ENCODE measurements at places on chromosomes 3 and 15.

DNA sequence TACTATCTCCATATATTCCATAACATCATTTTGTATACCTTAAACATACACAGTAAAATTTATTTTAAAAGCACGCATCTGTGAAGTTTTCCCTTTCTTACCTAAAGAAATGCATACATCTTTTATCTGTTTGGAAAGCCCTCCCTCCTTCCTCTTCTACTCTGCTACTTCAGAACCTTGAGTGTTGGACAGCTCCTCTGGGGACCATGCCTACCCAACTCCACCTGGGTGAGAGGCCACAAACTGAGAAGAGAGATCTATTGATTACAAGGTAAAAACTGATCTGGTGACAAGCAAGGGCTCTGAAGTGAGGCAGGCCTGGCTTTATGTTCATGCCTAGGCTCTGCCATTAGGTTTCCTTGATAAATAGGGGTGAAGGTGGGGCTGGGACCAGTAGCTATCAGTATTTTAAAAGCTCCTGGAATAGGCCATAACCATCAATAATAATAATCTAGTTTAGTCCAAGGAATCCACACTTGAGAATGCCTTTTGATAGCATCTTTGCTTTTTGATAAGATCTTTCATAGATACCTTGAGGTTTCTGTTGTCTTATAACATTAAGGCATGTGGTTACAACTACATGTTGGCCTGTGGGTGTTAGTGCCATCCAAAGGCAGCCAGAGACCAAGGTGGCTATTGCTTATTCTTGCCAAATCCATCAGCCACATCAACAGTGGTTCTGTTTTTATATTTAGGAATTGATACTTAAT lies 148.8 kb downstream of the KCNMB2 start:
- no peak for DNase-seq

- no peak for DNase-seq
Observed at GRCh38 chr3:59733041-59733809, 683.4 kb upstream of the CFAP20DC start.

GRCh38 chr3:85785766-85786165 lies 827.0 kb downstream of the CADM2 start:
- DNase-seq = no peak

DNA sequence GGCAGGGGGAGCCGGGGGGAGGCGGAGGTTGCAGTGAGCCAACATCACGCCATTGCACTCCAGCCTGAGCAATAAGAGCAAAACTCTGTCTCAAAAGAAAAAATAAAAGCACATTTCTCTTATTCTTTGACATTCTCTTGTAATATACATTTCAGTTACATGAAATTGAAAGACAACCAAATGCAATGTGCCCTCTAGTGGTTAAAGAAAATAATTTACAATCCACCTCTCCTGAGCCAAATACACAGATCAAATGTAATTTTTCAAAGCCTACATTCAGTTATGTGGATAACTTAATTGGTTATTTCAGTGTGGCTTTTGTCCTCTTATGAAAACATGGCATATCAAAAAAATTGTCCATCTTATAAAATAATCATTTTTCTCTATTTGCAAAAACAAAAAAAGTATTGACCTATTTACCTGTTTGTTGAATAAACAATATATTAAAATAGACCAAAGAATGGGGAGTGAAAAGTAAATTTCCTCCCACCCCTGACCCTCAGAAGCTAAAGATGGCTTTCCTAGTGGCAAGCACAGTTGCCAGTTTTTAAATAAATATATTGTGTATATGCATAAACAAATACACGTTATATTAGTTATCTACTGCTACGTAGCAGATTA lies 14.2 kb upstream of the U2SURP start:
- no peak for DNase-seq

DNA sequence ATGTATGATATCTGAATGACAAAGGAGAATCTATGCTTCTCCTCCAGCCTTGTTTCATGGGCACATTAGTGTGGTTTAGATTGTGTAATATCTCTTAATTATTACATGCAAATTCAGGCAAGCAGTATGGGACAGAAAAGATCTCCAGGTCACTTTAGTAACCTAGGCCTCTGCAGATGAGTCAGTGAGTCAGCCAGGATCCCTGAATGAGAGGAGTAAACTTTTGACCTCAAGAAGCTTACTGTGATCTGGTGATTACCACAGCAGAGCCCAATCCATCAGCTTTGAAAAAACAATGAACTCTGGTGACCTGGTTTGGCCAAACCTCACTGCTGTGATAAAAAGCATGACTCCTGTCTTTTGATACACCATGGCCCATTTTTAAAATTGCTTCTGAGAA lies 107.8 kb downstream of the LRRN1 start:
- no peak for DNase-seq

- no peak for DNase-seq
Observed at GRCh38 chr15:60703207-60703933, 224.4 kb upstream of the ICE2 start.

DNA sequence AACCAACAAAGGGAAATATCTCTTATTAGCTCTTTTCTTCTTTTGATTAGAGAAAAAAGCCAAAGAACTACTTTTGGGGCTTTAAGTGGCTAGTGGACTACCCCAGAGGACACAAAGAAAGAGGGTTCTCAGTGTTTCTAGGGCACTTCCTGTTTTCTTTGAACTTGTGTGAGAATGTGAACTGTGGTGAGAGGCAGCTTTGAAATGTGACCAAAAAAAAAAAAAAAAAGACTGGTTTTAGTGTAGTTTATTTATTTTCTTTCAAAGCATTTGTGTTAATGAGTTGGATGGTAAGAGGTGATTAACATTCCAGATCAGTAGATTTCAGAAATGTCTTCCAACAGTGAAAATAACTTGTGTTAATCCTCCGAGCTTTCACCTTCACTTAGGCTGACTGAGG lies 32.4 kb downstream of the SELENOT start:
- no peak for DNase-seq

- DNase-seq = no peak
Observed at GRCh38 chr15:47997195-47998080, 123.4 kb upstream of the SLC24A5 start.

GRCh38 chr3:107272885-107273284 lies 104.4 kb upstream of the CCDC54 start:
- no peak for DNase-seq

- DNase-seq = no peak
Observed at GRCh38 chr3:158908187-158908734, 106.4 kb downstream of the MFSD1 start.

- DNase-seq = peak; percentile 92
Observed at GRCh38 chr3:127035677-127036076, 52.8 kb downstream of the PLXNA1 start.

- peak; percentile 44 for DNase-seq
Observed at GRCh38 chr3:144390786-144391185, 419.2 kb downstream of the DIPK2A start.

DNA sequence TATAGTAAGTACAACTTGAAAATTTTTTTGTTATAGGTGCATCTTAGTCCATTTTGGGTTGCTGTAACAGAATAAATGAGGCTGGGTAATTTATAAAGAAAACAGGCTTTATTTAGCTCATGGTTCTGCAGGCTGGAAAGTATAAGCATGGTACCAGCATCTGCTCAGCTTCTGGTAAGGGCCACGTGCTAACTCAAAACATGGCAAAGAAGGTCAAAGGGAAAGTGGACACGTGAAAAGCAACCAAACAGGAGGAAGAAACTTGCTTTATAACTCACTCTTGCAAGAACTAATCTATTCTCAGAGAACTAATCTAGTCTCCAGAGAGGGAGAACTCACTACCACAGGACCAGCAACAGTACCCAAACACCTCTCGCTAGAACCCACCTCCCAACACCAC lies 9.1 kb downstream of the HDGFL3 start:
- DNase-seq = no peak

- no peak for DNase-seq
Observed at GRCh38 chr3:14082108-14082657, 42.5 kb downstream of the CHCHD4 start.

- DNase-seq = no peak
Observed at GRCh38 chr3:30075514-30075913, 530.9 kb upstream of the TGFBR2 start.

DNA sequence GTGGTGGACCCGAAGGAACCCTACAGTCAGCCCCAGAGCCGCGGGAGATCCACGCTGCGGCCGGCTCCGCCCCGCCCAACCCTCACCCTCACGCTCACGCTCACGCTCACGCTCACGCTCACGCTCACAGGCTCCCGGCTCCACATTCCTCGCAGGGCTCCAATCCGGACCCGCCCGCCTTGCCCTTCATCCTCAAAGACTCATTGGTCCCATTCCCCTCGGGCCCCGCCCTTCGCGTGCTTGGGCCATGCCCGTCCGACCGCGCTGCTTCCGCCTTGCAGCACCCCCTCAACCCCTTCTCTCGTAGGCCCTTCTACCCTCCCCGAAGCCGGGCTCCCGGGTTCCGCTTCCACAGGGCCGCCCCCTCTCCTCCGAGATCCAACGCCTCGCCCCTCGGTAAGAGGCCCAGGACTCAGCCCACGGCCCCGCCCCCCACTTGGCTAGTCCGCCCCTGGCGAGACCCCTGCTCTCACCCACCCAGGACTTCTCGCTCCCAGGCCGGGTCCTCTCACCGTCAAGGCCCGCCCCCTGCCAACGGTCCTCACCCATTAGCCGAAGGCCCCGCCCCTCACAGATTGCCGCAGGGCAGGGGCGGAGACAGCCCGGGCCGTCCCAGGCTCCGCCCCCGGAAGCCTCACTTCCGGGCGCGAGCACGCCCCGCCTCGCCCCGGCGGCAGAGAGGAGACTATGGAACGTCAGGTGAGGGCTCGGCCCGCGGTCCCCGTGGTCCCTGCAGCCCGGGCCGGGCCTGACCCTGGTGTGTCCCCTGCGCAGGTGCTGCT lies at the start of gene APEH:
Gene APEH, plus strand, starts transcription at position 637 of the 782 bp plus-strand sequence. Its CDS starts 51 bp downstream, at position 688.
- peak; percentile 99 for DNase-seq

DNA sequence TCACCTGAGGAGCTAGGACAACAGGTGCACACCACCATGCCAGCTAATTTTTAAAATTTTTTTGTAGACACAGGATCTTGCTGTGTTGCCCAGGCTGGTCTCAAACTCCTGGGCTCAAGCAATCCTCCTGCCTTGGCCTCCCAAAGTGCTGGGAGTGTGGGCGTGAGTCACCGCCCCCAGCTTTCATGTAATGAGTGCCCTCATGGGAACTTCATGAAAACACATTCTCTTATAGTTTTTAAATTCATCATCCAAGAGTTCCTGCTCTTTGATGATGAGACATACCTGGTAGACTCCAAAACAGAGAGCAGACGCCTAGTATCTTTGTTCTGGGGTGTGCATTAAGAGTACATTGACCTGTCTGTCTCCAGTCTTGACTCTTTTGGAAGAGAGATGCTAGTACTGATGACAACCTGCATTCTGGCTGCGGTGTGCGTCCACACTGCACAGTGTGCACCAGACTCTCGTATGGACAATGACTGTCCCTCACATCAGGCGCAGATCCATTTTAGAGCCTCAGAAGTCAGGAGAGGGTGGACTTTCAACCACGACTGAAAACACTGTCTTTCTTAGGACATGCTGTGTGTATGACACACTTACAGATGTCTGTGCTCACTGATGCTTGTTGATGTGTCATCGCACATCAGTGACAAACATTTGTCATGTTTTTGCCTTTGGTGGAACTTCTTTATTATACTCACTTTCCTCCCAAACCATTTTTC lies 2.0 kb downstream of the NRROS start:
- DNase-seq = no peak

DNA sequence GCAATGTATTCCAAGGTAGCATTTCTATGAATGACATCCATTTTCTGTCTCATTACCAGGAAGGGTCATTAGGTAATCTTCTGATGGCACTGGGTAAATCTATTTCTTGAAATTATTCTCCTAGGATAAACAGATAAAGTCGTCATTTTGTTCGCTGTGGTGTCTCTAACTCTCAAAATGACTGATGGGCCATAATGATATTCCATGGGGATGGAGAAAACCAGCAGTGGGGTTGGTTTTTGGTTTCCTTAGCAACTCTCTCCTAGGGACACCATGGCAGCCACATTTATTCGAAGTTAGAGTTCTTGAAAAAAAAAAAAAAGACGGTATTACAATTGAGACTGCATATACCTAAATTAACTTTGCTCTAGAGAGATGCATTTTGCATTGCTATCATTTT lies 231.3 kb upstream of the SLCO3A1 start:
- no peak for DNase-seq

DNA sequence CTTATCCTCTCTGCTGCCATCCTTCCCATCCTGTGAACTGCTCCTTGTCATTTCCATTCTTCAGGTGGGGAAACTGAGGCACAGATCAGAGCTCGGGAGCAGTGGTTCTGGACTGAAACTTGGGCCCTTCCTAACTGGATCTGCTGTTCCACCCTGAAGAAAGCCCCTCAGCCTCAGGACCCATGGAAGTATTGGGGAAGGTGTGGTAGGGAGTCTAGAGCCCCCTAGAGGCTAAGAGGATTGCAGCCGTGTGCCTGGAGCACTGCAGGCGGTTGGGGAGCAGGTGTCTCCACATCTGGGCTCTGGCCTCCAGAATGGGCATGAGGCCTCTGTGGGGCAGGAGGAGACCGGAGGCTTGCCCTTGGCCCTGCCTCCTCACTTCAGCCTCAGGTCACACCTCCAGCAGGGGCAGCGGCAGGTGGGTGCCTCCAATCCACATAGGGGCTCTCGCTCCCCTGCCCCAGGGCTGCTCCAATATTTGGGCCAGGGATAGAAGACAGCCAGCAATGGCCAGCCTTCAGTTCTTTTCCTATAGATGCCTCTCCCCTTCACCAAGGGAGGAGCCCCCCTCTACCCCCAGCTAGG lies 28.1 kb downstream of the DNAJB8 start:
- no peak for DNase-seq

- no peak for DNase-seq
Observed at GRCh38 chr3:121730940-121731687, 18.4 kb downstream of the GOLGB1 start.

- no peak for DNase-seq
Observed at GRCh38 chr3:60633644-60634043, 617.6 kb downstream of the FHIT start.

DNA sequence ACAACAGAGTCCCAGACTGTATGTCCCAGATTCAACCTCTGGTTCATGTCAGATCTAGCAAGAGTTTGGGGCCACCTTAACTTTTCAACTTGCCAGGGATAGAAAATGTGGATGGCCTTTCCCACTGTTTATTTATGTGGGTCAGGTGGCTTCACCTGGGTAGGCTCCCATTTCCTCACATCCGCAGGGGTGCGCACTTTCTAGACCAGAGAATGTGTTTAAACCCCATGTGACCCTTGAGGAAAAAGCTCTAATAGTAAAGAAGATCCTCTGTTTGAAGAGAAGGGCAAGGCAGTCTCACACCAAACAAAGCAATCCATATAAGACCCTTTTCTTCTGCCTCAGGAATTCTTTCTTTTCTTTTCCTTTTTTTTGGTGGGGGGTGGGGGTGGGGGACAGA lies 167.2 kb upstream of the TSC22D2 start:
- DNase-seq = no peak

GRCh38 chr3:42012935-42013690 lies 51.2 kb upstream of the ULK4 start:
- DNase-seq = peak; percentile 45

GRCh38 chr15:67967871-67968431 lies 86.2 kb upstream of the PIAS1 start:
- peak; percentile 68 for DNase-seq

GRCh38 chr3:126436826-126437717 lies 38.6 kb downstream of the ZXDC start:
- DNase-seq = no peak

- no peak for DNase-seq
Observed at GRCh38 chr15:63395730-63396151, 14.1 kb upstream of the CA12 start.

Measured in NCI-H226 (cell line).